ENCODE measurements at places on chromosomes 4 and X.
A peak's percentile ranks its signal among the peaks of the same experiment; 100 is the strongest.

GRCh38 chrX:7085879-7086278, 61.6 kb upstream of the STS start:
- DNase-seq: no peak

GRCh38 chr4:155001251-155001650, 207.2 kb upstream of the NPY2R start:
- no peak for DNase-seq

- DNase-seq: no peak
These were observed 249.2 kb downstream of the COL25A1 start for GRCh38 chr4:109053257-109053656.

DNA sequence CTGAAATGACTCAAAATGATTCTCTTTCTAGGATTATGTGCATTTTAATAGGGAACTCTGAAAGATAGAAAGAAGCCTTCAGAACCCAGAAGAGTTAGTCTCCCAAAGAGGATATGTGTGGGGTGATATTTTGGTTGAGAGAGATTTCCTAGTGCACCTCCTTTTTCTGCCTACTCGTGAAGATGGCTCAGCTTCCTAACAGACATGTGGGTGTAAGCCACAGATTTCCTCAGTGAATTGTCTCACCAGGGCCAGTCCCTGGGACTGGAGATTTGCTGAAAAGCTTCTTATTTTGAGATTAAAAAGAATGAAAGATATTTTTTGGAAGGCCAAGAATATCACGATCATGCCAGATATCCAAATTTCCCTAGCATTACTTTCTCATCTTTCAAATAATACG, 42.8 kb downstream of the MAGEB17 start:
- DNase-seq: no peak

- no peak for DNase-seq
These were observed 17.8 kb downstream of the HMGB3 start for GRCh38 chrX:151000861-151001331.

DNA sequence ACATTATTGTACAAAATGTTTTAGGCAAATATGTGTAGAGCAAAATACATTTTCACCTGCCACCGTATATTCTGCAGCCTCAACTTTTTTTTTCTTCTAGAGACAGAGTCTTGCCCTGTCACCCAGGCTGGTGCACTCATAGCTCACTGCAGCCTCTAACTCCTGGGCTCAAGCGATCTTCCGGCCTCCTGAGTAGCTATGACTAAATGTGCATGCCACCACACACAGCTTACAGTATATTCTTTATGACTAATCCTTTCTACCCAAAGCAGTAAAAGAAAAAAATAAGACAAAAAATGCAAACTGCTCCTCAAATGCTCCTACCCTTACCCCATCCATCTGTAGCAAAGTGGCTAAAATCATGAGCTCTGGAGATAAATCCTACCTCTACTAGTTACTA, 426.3 kb downstream of the KCNIP4 start:
- DNase-seq: no peak

GRCh38 chrX:19852014-19853005, 35.1 kb downstream of the SH3KBP1 start:
- peak; percentile 38 for DNase-seq

DNA sequence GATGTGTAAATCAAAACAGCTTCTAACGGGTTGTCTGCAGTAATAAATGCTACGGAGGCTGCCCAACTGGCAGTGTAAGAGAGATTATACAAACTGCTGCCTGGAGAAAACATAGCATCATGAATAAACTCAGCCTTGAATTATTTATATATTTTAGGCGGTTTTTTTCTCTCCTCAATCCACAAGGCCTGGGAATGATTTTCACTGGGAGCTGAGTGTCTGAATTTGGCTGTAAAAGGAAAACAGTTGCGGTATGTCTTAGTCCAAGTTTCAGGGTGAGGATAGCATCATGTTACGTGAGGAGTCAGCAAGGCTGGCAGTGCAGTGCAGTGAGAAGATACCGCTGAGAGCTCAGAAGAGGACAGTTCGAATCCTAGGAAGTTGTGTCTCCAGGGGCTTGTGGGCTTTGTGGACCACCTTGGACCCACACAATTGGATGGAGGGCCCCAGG, 291.5 kb upstream of the BOD1L1 start:
- DNase-seq: peak; percentile 88

GRCh38 chrX:13014111-13015096, 30.0 kb downstream of the FAM9C start:
- DNase-seq: no peak

DNA sequence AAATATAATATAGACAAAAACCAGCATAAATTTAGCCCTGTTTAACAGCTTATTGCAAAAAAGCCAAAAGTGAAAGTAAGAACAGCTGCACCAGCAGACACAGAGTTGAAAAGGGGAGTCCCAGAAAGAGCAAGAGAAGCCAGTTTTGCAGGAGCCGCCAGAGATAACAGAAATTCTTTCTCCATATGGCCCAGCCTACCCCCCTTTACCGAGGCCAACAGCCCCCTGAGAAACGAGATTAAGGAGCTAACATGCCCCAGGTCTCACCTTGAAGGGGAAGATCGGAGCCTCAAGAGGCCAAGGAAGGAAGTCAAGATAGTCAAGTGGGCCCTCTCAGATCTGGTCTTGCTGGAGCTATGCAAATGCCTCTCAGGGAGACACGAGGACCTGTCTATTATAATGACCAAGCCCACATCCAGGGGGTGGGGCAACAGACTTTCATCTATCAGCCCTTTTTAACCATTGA, 4.8 kb downstream of the ACOX3 start:
- DNase-seq: no peak

- peak; percentile 37 for DNase-seq
These were observed 314.2 kb downstream of the RAB28 start for GRCh38 chr4:13169731-13170525.

DNA sequence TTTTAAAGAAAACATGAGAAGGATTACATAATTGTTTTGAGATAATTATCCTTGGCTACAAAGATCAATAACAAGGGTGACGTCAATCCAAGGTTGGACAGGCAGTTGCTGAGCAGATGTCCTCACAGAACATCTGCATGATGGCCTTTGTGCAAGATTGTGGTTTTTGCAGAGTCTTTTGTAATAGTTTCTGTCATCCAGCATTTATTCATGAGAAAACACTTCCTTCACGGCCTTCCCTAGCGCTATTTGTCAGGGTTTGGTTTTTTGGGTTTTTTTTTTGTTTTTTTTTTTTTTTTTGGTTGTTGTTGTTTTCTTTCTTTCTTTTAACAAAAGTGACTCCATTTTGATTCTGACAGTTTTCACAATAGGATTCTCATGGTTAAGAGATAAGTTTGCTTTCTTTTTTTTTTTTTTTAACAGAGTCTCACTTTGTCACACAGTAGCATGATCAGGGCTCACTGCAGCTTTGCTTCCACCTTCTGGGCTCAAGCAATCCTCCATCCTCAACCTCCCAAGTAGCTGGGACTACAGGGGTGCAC, 31.5 kb upstream of the ELF2 start:
- peak; percentile 61 for DNase-seq

DNA sequence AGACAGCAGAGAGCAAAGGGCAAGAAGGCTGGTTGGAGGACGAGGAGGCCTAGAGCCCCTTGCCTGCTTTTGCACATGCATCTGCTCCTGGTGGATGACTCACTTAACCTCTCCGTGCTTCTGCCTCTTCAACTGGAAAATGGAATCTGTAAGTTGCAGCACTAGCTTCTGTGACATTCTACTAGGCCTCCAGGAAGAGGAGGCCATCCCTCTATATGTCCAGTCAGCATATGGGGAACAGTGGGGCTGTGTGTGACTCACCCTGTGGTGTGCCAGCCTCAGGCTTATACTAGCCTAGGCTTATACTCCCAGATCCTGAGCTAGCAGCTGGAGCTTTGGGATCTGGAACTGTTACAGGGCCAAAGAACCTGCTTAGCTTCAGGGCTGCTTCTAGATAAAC, 36.0 kb downstream of the RTL9 start:
- peak; percentile 58 for DNase-seq

GRCh38 chr4:175637762-175638161, 174.3 kb downstream of the GPM6A start:
- DNase-seq: no peak

DNA sequence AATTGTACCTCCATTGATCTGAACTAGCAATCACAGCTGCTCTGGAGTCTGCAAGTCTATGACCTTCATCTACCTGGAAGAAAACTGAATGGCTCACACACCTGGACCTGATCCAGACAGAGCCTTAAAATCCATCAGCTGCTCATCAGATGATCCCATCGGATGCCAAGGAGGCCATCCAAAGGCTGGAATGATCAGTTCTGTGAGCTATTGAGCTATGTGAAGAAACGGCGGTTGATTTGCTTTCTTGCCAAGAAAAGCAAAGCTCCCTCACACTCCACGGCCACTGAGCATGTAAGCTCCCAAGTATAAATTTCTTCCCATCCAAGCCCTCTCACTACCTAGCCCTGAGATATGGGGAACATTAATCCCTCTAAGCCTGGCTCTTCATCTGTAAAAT, 63.1 kb downstream of the RELL1 start:
- no peak for DNase-seq

DNA sequence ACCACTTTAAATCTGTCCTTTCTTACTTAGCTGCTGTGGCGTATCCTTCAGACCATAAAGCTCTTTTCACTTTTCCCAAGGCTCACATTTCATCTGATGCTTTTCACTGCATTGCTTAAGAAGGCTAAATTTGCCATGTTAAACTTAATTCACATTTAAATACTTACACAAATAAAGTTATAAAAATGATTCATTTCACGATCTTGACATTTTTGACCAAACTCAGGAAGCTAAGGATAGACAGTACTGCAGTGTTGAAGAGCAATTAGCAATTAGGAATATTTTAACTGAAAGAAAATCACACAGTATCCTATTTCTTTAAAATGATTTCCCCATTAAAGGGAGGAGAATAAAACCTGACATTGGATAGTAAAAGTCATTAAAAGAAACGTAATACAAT, 1038.6 kb downstream of the STPG2 start:
- DNase-seq: no peak

DNA sequence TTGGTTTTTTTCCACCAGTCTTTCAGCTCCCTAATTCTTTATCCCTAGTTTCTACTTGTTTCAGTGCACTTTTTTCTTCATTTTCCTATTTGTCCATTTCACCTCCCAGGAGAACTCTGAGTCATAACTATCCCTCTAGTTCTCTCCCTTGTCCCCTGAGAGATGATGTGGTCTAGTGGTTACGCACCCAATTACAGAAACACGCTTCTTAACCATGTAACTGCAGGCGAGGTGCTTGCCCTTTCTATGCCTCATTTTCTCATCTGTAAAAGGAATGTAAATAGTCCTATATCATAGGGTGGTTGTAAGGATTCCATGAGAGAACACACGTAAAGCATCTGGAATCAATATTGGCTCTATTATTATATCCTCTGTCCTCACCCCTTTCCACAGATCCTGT, 8.8 kb upstream of the GRPR start:
- peak; percentile 88 for DNase-seq

DNA sequence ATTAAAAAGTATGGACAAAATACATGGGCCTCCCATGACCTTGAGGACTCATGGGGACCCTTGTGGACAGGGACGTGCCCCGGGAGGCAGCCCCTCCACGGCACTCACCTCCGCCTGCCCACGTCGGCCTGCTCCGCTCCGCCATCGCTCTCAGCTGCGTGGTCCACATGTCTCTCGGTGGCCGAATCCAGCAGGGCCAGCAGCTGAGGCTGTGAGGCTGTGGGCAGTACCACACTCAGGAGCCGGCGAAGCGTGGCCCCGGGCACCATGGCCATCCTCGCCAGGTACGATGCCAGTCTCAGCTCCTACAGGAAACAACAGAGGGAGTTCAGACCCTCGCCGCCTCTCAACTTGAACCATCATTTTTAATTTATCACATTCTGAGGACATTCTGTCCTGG, 140.0 kb downstream of the EVC2 start:
- DNase-seq: no peak

DNA sequence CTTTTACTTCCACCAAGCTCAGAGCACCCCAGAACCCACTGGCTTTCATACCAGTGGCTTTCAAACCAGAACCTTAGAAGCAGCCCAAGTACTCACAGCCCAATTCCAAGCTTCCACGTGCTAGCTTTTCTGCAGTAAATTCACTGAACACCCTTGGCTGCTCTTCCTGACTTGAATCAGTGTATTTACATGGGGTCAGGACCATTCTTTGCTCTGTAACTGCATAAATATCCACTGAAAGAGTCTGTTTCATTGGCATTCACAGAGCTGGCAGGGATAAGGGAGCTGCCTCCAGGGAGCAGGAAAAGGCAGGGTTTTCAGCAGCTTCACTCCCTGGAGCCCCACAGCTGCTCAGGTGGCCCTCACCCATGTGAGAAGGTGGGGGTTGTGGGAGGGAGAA, 43.8 kb downstream of the RAI2 start:
- DNase-seq: no peak

- peak; percentile 92 for DNase-seq
These were observed 16.7 kb upstream of the SOD3 start for GRCh38 chr4:24778464-24779225.

- peak; percentile 28 for DNase-seq
These were observed 565 bp upstream of the ZNF41 start for GRCh38 chrX:47483306-47484268.

DNA sequence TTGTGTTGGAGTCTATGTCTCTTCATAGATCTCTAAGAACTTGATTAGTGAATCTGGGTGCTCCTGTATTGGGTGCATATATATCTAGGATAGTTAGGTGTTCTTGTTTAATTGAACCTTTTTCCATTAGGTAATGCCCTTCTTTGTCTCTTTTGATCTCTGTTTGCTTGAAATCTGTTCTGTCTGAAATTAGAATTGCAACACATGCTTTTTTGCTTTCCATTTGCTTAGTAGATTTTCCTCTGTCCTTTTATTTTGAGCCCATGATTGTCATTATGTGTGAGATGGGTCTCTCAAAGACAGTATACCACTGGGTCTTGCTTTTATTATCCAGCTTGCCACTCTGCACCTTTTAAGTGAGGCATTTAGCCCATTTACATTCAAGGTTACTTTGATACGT, 79.1 kb upstream of the APOOL start:
- DNase-seq: no peak

- DNase-seq: no peak
These were observed 57.2 kb downstream of the USP38 start for GRCh38 chr4:143241892-143242291.

- DNase-seq: no peak
These were observed 5.7 kb upstream of the ZNF330 start for GRCh38 chr4:141215030-141215429.

DNA sequence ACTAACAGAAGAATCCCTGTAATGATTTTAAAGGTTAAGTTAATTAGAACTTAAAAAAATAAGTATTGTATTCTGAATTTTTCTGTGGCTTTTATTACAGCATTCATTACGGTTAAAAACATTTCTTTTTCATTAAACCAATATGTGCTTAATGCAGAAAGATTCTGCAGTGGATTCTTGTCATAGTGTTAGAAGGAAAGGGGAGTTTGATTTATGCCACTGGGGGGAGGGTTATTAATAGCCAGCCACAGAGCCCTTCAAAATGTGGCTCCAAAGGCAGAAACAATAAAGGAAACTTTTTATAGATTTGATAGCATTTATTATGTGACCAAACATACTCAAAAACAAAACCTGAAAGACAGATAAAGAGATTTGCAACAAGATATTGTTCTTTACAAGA, 9.1 kb downstream of the SMAD1 start:
- DNase-seq: no peak

DNA sequence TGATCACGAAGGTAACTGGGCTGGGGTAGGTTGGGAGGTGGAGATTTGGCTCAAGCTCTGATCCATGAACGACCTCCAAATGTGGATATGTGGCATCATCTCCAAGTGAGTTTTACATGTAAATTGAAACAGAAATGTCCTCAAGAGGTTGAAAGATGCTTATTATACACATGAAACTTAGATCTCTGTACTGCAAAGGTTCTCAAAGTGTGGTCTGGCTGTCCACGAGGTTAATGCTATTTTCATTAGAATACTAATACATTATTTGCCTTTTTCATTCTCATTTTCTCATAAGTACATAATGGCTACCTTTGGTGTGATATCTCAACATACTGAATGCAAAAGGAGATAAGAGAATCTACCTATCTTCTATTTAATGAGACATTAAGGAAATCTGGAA, 198.2 kb downstream of the RASL11B start:
- no peak for DNase-seq
